ENCODE measurements at places on chromosomes 1 and 21.

DNA sequence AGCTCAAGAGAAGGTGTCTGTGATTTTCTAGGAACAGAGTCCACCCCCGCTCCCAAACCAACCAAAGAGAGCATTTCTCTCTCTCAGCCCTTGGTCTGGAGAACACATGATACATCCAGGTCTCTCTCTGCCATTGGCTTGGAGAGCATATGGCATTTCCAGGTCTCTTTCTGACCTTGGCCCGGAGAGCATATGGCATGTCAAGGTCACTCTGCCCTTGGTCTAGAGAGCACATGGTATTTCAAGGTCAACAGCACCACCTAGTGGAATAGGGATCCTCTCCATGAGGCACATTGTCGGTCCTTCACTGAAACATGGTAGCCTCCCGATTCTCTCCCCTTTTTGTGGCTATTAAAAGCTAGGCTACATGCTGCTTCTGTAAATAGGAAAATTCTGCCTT lies 437.7 kb upstream of the OLFM3 start:
- no peak for DNase-seq

- DNase-seq = no peak
Measured at GRCh38 chr1:69269491-69269890, 298.2 kb upstream of the LRRC7 start.

DNA sequence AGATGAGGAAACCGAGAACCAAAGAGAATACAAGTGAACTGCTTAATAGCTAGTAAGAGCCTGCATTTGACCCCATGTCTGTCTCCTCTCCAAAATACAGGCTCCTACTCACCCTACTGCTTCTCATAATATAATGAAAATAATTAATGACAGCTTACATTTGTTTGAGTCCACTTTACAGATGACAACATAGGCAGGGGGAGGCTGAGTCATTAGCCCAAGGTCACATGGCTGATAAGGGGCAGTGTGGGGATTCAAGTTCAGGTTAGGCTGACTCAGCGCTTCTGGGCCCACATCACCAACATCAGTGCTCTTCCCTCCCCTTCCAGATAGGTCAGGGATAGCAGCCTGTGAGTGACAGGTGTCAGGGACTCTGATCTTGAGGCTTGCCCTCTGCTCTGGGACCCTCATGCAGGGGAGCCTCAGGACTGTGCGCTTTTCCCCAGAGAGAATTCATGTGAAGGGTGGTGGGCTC lies 16.2 kb downstream of the AZIN2 start:
- DNase-seq = no peak

GRCh38 chr21:25944672-25945213 lies 210.0 kb downstream of the GABPA start:
- DNase-seq = no peak

GRCh38 chr1:48236716-48237470 lies 14.4 kb downstream of the SLC5A9 start:
- no peak for DNase-seq

DNA sequence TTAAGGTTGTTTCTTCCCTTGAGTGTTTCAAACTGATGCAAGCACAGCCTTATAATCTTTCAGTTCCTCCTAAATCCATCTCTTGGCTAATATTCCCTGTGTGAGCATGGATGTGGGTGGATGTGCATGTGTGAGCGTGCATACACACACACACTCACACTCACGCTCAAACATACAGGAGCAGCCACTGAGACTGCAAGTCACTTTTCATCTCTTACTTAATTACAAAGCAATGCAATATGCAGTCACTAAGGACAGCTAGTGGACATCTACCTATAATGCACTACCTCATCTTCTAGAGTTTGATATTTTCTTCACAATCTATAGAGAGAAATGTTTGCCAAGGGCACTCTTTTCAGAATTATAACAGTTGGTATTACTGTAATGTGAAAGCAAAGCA lies 1.4 kb downstream of the ESRRG start:
- DNase-seq = no peak

DNA sequence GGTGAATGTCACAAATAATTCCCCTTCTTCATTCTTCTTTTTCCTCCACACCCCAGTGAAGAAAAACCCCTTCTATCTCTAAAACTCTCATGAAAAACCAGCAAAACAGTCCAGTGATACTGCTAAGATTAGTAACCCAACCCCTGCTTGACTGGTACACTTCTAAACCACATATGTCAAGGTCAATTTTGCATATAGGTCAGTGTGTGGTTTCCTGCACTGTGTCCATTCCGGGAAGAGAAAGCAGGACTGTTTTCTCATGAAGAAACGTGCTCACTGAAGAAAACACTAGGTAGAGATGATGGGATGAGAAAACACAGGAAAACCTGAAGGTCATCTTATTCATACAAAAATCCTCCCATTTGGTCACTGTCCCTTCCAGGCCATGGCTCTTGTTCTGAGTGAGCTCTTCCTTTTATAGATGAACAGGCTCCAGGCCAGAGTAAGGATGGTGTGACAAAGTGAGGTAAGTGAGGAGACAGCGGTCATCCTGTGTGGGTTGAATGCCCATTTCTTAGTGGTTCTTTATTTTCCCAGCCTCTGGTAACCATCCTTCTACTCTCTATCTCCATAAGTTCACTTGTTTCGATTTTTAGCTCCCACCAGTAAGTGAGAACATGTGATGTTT lies 122.7 kb downstream of the FASLG start:
- no peak for DNase-seq

- no peak for DNase-seq
Measured at GRCh38 chr1:65538664-65539063, 118.2 kb downstream of the LEPR start.

DNA sequence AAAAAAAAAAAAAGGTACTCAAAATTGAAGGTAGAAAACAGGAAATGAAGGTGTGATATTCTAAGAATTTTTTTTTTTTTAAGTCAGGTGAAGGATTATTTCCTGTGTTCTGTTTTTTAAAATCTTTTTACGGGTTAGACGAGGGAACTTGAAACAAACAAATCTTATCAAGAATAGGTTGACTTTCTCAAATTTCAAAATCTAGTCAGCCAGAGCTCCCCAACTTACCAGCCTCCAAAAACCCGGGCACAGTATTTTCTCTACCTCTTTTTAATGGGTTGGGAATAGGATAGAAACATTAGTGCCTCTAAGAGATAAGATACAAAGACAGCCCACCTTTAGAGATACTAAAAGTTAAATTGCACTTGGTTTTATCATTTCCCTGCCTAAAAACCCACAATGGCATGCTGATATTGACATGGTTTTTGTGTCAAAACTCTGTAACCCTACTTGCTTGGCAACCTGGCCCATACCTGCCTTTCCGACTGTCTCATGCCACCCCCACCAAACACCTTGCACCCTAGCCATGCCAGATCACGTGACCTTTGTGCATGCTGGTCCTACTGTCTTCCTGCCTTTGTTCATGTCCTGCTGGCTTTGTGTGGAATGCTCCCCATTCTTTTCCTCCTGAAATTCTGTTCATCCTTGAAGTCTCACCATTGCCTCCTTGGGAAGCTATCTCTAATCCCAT lies 4.2 kb downstream of the RCAN3 start:
- no peak for DNase-seq

DNA sequence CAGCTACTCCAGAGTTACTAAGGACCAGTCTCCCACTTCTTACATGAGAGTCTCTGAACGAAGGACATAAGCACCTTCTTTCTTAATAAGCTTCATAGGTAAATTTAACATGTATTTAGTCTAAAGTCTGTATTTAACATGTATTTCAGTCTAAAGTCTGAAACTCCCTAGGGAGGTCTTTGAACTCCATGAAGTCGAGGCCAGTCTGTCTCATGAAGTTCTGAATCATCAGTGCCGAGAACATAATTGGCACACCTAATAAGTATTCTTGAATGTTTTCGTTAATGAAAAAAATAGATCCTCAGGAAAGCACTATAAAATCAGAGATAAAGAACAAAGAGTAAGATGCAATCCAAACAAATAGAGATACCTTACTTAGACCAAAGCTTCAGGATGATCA lies 945.5 kb downstream of the TTLL7 start:
- DNase-seq = no peak

DNA sequence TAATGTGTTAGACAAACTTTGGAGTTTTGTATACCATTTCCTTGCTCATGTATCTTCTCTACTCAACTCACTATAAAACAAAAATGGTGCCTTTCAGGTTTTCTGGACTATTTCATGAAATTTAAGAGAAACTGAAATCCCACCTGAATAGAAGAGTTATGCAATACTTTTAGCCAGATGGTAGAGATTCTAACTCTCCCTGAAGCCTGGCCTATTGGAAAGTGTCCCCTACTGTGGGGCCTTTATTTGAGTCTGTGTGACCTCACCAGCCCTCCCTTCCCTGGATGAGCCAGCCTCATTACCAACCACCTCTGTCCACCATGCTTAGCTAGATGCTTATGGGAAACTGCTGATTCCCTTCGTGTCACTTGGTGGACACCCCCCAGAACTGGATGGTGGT lies 35.5 kb downstream of the TBX19 start:
- no peak for DNase-seq

DNA sequence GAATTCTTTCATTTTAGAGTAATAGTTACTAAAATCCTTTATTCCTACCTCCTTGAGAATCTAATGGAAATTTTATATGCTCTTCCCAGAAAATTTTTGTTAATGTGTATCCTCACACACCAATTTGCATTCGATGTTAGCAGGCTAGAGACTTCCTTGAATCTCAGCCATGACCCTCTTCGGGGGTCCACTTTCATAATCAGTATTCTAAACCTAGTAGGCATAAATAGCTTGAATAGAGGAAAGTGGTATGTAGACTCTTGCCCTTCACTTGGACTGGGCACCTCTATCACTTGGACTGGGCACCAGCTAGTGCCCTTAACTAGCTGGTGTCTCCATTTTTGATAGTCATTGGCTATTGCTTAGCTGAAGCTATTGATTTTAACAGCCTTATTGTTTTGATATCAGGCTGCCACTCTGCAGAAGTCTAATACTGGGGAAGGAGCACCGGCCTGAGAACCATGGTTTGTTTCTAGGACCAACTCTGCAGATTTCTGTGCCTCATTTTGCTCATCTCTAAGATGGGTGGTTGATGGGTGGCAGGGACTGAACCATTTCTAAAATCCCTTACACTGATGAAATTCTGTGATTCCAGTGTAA lies 42.8 kb downstream of the MRPL39 start:
- no peak for DNase-seq

GRCh38 chr1:172112576-172112975 lies 271.3 kb downstream of the DNM3 start:
- no peak for DNase-seq

GRCh38 chr1:154736841-154737240 lies 128.9 kb upstream of the ADAR start:
- no peak for DNase-seq

DNA sequence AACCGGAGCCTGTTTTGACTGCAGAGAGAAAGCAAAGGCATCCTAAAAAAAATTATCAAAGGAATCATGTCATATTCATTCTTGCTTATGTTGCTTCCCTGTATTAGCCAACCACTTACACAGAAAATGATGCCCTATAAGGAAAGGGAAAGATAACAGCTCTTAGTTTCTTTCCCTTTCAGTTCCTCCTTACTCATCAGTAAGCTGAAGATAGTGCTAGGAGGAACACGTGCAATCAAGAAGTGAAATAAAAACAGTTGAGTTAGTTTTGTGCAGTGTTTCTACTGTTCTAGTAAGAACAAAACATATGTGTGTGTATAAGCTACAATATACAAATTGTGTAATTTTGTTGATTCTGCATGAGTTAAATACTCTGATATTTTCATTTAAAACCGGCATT lies 45.3 kb upstream of the MTF2 start:
- no peak for DNase-seq

DNA sequence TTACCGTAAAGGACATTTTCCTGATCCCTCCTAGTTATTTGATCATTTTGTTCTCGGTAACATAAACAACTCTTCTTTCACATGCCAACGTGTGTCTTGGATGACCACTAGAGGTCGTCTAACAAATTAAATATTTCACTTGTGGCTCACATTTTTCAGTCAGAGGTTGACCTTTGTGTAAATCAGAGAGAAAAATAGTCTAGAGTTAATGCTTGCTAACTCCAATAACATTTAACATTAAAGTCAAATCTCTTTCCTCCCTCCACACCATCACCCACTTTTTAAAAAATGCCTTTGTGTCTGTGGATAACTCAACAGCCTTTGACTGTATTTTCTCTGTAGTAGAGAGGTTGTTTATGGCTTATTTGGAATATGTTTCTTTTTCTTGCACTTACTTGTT lies 220.5 kb upstream of the B3GALT2 start:
- DNase-seq = no peak

DNA sequence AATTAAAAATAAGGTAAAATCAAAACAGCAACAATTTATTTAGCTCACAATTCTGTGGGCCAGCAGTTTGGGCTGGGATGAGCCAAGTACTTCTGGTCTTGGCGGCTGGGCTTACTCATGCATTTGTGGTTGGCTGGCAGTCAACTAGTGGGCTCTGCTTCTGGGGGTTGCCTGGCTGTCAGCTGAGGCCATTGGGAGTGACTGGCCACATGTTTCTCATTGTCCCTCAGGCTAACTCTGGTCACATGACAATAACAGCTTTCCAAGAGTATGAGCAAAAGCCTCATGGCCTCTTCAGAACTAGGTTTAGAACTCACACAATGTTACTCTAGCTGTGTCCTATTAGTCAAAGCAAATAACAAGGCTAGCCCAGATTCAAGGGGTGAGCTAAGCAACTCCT lies 15.6 kb upstream of the CHIA start:
- DNase-seq = no peak

DNA sequence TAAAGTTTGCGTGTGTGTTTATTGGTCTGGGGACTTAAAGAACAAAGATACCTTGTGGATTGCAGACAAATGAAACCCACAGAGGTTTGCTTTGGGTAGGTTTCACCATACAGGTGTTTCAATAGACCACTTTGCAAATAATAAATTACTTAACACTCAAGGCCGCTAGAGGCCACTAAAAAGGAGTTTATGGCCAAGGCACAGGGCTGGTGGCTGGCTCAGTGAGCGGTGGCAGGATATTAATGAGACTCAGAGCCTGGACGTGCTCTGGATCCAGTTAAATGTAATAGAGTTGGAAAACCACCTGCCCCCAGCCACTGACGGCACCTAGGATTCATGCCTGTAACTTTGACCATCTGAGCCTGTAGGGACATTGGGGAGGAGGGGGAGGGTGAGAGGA lies 44.5 kb downstream of the LRRC38 start:
- DNase-seq = no peak

- DNase-seq = no peak
Measured at GRCh38 chr1:203612932-203613682, 13.5 kb upstream of the ATP2B4 start.

DNA sequence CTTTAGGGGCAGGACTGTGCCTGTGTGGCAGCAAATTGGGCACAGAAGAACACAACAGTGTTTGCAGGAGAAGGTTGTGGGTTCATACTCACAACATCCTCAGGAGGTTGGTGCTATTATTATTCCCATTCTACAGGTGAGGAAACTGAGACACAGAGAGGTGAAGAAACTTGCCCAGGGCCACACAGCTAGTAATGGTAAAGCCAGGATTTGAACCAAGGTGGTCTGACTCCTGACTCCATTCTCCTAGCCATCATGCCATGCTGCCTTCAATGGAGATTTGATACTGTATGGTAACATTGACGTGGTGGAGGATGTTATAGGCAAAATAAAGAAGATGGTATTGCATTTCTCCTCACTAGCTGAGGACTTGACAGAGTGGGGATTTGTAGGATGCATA lies 334.2 kb downstream of the RPS6KC1 start:
- no peak for DNase-seq

- DNase-seq = no peak
Measured at GRCh38 chr1:3563125-3563524, 48.2 kb downstream of the MEGF6 start.
